ENCODE measurements at places on chromosomes 7 and 10.

GRCh38 chr10:21481407-21481806 is 44.1 kb downstream of the SKIDA1 start:
- no peak for DNase-seq

- DNase-seq = no peak
These were observed 3.2 kb downstream of the SLC4A2 start for GRCh38 chr7:151062399-151063211.

DNA sequence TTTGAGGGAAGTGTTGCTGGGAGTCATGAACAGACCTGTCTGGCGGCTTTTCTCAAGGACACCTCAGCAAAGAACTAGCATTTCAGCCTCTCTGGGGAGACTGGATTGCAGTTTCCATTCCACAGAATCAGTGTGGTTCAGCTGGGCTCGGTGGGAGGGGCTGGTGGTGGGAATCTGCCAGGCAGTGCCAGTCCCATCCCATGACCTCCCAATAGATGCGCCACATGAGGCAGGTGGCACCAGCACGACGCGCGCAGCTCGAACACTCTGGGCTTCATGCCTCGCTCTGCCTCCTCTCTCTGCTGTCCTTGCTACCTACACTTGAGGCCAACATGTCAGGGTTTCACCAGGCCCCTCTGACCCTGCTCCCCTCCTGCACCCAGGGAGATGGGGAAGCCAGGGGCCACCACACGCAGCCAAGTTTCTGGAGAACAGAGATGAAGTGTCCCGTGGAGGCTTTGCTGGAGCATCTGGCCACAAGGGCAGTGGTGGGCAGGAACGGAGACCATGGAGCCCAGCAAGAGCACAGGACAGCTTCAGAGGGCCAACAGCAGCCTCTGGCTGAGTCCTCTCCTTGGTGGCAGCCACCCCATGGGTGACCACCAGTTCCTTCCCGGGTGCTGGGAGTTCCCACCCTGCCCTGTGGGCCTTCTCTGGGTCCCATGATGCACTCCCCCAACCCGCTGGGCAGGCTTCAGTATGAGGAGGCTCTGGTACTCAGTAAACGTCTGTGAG is 2.3 kb downstream of the NACAD start:
- no peak for DNase-seq

GRCh38 chr10:60597513-60597912 is 180.8 kb upstream of the CDK1 start:
- no peak for DNase-seq

- no peak for DNase-seq
These were observed 12.2 kb upstream of the BMPR1A start for GRCh38 chr10:86744067-86744725.

- no peak for DNase-seq
These were observed 27.9 kb upstream of the HPS1 start for GRCh38 chr10:98474628-98475027.
